ENCODE measurements at places on chromosomes 7 and 10.
A peak's percentile ranks its signal among the peaks of the same experiment; 100 is the strongest.

DNA sequence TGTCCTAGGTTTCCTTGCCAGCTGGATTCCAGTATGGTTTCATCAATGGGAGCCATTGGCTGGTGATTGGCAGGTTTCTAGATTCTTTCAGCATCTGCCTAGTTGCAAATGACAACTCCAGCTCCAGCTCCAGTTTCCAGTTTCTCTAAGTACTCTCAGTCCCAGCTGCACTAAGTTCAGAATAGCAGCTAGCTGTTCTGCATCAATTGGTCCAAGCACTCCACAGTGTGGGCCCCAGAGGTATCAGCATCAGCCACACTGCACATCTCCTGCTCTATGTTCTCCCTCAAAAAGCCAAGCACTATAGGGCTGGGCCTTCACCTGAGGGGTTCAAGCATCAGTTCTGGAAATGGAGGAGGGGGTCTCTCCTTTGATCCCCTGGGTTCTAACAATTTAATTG, 143.4 kb downstream of the VPS50 start:
- DNase-seq = no peak

GRCh38 chr7:136555933-136556332, 312.5 kb upstream of the CHRM2 start:
- DNase-seq = no peak

GRCh38 chr10:70805619-70806215, 10.0 kb upstream of the SGPL1 start:
- DNase-seq = no peak

GRCh38 chr7:155489862-155490696, 32.1 kb downstream of the EN2 start:
- DNase-seq = no peak

- no peak for DNase-seq
These were observed 11.6 kb downstream of the CDNF start for GRCh38 chr10:14826076-14826829.

GRCh38 chr7:64642046-64642445, 23.9 kb upstream of the ZNF107 start:
- no peak for DNase-seq

- no peak for DNase-seq
These were observed 8.5 kb downstream of the ITPRIP start for GRCh38 chr10:104329735-104330134.

DNA sequence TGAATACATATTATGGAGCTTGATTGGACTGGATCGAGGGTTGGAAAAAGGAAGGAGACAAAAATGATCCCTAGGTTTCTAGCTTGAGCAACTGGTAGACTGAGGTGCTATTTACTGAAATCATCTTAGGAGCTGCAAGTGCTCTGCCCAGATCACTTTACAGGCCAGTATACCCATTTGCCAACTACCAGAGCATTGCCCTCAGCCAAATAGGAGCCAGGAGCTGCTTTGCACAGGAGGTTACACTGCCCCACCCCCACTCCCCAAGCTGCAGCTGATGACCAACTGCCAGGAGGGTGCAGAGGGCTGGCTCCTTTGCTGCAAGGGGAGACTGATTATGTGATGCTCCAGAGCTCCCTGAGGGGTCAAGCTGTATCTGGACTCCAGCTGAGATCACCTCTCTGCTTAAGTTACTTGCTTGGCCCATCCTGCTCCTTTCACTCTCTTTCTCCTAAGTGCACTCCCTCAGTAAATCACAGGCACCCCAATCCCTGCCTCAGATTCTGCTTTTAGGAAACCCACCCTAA, 275.4 kb downstream of the ZEB1 start:
- no peak for DNase-seq

DNA sequence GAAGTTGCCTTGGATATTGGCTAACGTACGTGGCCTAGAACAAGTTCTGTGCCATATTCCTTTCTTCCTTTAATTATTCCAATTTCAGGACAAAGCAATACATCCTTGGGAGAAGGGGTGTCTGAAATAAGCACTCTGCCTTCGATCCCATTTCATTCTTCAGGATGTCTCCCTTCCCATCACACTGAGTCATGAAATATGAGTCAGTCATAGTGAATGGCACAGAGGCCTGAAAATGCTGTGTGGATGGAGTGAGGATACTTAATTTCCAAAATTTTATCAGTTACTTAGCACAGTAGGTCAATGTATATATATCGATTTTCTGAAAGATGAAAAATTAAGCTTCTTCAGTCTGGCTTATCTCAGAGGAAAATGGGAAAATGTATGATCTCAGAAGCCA, 19.5 kb downstream of the EVX1 start:
- DNase-seq = no peak

GRCh38 chr10:68103901-68104300, 5.4 kb upstream of the MYPN start:
- DNase-seq = no peak

- DNase-seq = no peak
These were observed 52.1 kb downstream of the MACC1 start for GRCh38 chr7:20165146-20165510.

DNA sequence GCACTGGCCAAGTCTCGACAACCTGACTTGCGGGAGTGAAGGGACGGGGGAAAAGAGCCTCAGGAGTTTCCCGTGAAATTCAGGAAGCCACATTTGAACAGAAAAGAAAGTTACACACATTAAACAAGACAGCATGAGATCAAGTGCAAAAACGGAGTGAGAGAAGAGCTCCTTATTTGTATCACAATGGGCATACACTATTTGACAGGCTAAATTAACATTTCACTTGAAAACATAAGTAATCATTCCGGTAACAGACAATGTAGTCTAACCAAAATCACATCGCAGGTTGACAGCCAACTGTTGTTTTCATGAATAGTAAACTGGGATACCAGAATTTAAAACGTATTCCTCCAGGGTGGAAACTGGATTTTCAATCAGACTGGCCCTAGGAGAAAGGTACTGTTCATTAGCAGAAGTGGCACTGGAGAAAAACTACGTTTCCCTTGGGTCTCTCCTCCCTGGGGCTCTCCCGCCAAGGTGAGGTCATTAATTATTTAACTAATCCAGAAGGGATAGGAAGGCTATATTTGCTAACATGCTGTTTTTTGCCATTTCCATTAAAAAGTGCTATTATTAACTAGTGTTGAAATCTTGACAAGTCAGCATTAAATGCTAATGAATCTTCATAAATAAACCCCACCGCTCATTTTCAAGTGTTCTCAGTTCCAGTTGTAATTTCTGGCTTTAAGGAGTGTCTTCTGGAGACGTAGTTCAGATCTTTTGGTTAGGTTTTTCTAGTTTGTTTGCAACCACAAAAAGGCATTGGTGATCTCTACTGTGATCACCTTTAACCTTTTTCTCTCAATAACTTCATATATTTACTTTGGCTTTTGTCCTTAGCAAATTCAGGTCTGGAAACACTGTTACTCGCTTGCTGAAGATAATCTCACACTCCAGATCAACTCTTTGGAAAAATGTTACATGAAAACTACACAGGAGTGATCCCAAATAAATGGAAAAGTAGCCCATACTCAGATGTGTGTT, 25.1 kb downstream of the RHEB start:
- DNase-seq = no peak

DNA sequence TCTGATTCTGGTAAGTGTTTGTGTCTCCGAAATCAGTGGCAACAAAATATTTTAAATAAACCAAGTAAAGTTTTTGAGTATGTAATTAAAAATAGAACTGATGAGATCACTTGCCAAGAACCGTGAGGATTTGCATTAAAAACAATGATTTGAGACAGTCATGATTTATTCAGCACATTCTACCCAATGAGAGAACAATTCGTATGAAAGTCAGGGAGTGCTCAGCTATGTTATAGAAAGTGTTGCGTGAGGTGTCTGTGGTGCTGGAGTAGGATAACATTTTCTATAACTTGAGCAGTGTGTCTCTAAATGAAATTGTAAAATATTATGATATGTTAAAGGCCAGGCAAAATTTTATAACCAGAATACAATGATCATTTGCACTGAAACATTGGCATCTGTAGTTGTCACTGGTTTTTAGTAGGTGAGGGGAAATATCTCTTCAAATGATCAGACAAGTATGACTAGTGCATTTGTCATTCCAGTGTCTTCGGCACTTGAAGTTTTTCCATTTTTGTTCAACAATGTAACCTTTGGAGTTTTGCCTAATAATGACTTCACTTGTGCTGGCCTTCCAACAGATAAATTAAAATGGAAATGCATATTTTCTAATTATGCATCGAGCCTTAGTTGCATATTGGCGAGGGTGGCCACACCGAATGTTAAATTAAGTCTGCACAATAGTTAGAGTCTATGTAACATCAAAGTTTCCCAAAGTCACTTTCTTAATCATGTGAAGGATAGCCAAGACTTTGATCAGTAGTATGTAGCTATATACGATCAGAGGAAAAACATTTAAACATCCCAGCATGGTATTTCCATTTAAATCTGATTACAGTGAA, 335.9 kb downstream of the GFRA1 start:
- no peak for DNase-seq

- peak; percentile 18 for DNase-seq
These were observed at the start of gene EFCAB10 for GRCh38 chr7:105581066-105581811. Gene EFCAB10, minus strand, starts transcription at chr7:105581493. Its CDS starts 30 bp downstream, at chr7:105581463.

DNA sequence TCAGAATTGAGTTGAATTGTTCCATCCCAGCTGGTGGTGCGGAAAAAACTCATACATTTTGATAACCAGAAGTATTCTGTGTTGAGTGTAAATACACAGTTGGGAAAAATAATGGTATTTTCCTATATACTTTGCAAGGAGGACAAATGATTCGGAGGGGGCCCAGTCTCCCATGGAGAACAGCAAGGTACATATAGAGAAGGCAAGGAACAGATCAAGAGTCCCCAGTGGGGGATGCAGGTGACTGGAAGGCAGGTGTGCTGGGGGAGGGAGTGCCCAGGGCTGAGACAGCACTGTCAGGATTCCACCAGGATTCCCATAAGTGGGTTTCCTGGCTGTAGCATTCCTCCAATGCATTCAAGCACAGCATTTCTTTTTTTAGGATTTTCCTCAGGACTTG, 10.8 kb upstream of the ADCY1 start:
- DNase-seq = no peak

GRCh38 chr7:33804140-33804660, 101.1 kb upstream of the BMPER start:
- no peak for DNase-seq

GRCh38 chr7:27243340-27244163, 950 bp downstream of the EVX1 start:
- DNase-seq = no peak

DNA sequence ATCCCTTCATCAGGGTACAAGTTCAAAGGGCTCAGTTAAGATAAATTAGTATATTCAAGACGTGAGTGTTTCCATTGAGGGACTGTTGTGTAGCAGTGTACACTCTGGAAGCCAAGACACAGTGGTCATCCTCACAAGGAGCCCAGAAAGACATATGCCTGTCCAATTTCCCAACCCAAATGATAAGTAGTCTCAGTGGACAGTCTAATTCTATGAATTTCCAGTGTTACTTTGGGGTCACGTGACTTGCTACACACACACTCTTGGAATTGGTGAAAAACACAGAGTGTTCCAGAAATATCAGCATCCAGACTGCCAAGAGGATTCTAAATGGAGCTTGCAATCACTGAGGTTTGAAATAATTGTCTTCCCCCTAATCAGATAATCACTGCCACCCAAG, 365.1 kb downstream of the WDR11 start:
- no peak for DNase-seq

GRCh38 chr7:132882714-132883428, 199.0 kb downstream of the CHCHD3 start:
- DNase-seq = peak; percentile 4

- no peak for DNase-seq
These were observed 637 bp downstream of the RPEL1 start for GRCh38 chr10:103246324-103246723.

GRCh38 chr7:130141161-130141883, 63.9 kb downstream of the TMEM209 start:
- DNase-seq = peak; percentile 32

DNA sequence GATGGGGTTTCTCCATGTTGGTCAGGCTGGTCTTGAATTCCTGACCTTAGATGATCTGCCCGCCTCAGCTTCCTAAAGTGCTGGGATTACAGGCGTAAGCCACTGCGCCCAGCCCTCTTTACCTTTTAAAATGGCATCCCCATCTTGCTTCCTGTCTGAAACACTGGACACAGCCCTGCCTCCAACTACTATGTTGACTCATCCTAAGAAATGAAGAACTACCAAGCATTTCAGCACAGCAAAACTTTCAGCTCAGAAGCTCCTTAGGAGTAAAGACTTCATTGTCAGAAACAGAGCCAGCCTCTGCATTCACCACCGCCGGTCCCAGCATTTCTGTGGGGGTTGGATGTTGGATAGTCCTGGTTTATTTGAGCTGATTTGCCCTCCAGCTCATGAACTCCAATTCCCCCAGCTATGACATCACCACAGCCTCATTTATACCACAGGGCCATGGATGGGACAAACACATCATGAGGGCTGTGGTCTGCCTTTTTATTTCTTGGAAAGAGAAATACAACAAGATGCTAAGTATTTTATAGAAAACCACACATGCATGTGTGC, 123.5 kb downstream of the ADCY1 start:
- DNase-seq = no peak

All from stimulated activated naive CD4-positive, alpha-beta T cell treated with Interleukin-2 at 50 U/mL for 16 hours (primary cell).